ENCODE measurements at places on chromosomes 1 and 21.

DNA sequence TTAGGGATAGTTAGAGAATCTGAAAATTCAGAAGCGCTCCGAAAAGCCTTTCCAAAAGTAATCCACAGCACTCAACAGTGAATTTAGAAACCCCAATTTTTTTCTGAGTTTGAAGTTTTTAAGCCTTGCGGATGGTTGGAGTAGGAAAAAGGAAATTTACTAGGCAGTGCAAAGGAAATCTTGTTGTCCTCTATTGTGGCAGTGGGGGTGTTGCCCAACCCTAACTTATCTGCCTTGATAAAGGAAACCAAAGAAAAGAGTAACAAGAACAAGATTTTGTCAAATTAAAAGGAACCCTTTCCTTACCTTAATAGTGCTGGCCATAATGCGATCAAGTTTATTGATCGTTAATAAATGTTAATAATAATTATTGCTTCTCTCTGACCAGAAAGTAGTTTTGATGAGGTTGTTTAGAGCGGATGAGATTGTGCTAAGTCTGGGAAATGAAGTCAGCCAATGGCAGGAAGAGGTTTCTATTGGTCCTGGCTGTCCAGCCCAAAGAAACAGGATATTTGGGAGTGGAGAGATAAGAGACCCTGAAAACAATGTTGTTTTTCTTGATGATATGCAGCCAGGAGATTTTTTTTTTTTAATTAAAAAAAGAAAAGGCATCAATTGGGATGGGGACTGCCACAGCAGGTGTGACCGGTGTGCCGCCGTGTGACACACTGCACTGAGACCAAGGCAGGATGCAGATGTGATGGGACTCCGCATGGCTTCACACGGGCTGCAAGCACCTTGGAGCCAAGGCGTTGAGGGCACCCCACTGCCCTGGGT, at the start of gene ERG:
Gene ERG (minus strand): TSS at position 421 of the 777 bp plus-strand sequence. CDS start 97 bp downstream, at position 324.
- DNase-seq, result no peak

DNA sequence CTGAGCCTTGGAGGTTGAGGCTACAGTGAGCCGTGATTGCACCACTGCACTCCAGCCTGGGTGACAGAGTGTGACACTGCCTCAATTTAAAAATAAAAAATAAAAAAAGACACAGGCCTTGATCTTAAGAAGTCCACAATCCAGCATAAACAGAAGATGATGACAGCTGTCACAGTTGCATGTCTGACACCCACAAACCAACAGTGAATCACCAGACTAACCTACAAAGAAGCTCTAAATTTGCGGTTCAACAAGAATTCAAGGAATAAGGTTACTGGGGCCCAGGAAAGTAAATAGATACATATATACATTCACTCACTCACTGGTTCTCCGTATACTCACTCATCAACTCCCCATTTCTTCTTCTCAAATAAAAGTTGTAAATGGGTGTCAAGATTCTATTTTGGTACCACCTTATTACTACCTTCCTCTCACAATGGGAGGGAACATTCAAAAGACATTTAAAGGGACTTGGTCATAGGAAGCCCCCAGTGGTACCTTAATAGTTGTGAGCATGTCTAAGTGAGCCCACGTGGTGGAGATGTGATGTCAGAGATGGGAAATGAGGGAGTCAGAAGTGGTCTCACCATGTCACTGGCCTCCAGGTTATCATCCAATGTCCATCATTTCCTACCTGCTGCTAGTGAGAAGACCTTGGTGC, 66.9 kb upstream of the PRDX6 start:
- DNase-seq, result no peak

GRCh38 chr1:31774495-31774894, 10.4 kb upstream of the ADGRB2 start:
- no peak for DNase-seq

DNA sequence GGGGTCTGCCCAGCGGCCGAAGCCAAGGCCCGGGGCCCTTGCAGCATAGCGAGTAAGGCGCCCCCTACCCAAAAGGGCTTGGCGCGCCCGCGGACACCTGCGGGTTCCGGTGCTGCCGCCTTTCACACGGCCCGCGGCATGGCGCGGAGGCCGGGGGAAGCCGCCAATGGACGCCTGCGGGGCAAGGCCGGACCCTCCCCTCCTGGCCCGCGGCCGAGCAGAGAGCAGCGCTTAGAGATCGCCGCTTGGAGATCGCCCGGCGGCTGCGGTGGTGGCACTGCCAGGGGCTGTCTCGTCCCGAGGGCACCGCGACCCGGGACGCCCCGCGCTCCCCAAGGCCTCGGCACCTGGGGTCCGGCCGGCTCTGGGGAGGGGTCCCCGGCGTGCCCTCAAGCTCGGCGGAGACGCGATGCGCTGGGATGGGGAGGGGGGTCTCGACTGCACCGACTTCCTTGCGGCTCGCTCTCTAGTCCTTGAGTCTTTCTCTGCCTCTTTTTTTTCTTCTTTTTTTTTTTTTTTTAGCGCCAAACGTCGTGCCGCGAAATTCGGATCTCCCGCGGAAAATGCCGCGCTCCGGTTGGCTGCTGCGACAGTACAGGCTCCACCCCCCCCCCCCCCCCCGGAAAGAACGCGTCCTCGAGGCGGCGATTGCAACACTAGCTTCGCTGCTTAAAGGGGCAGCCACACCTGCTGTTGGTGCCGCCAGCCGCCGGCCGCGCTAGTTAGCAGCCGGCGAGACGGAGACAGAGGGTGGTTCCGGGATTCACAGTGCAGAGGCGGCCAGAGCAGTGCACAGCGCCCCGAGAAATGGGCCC, at the start of gene E2F2:
Gene E2F2 (minus strand): TSS at position 487 of the 815 bp plus-strand sequence. CDS start 440 bp downstream, at position 47.
- peak; percentile 47 for DNase-seq
